ENCODE measurements at places on chromosomes 12 and 14.

DNA sequence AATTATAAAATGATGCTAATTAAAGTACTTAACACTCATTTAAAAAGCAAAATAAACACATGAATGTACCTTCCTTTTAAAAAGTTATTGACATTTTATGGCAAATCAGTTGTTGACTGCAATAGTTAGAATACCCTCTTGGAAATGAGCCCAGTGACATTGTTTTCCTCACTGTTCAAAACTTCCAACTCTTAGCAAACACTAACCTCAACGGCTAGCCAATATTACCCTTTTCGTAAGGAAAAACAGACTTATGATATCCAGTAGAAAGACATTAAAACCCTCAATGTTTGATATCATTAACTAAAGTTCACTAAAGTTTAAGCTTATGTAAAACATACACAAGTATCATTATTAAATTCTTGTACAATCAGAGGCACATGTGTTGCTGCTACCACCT, 83.6 kb downstream of the EPS8 start:
- DNase-seq, result no peak

- DNase-seq, result no peak
These were observed 130.8 kb downstream of the RTN1 start for GRCh38 chr14:59739794-59740193.

DNA sequence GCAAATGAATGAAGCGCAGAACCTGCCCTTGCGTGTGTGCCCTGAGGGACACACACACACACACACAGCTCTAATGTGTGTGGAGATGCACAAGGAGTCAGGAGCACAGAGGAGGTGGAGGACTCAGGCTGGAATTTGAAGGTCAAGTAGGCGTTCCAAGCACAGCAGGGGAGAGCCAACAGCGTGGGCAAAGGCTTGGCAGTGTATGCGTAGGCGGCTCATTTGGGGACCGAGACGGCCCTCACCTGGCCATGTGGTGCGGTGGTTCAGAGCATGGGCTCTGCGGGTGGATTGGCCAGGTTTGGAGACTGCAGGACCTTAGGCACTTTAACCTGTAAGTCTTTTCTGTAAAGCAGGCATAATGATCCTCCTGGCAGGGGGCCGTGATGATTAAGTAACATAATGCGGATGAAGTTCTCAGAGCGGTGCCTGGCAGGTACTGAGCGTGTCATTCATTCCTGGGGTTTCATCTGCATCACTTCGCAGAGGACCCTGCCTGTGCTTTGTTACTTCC, 69.5 kb upstream of the SLC24A4 start:
- no peak for DNase-seq

DNA sequence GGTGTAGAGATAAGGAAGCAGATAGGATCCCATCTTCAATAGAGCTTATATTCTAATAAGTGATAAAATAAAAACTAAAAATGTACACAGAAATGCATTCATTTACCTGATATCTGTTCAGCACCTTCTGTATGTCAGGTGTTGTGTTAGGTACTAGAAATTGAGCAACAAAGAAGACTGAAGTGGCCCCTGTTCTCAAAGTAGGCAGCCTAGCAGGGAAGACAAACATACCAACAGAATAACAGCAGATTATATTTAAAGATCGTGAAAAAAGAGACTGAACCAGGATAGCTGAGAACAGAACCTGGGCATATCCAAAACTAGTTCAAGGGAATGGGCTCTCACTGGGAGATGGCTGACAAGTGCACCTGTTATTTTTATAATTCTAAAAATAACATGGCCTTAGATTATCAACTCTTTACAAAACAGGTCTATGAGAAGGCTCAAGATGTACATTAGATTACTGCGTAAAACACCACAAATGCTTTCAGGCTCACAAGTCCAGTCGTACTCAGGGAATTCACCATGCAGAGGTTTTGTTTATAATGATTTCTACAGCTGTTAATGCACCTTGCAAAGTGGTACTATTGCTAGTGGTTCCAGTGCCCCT, 16.4 kb downstream of the ANO6 start:
- DNase-seq, result no peak

DNA sequence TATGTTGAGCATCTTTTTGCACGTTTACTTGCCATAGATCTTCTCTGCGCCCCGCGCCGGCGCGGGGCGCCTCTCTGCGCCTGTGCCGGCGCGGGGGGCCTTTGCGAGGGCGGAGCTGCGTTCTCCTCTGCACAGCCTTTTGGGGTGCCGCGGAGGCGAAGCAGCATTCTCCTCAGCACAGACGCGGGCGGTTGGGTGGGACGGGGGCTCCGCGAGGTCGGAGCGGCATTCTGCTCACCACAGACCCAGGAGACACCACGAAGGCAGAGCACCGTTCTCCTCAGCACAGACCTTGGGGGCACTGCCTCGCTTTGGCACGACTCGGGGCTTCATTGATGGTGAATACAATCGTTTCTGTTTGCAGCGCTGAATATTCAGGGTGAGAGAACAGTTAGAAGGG, 28.5 kb upstream of the ANHX start:
- no peak for DNase-seq

- DNase-seq, result no peak
These were observed 282.9 kb downstream of the DUSP6 start for GRCh38 chr12:89069431-89069830.

- no peak for DNase-seq
These were observed 30.4 kb downstream of the DLGAP5 start for GRCh38 chr14:55160989-55161388.

DNA sequence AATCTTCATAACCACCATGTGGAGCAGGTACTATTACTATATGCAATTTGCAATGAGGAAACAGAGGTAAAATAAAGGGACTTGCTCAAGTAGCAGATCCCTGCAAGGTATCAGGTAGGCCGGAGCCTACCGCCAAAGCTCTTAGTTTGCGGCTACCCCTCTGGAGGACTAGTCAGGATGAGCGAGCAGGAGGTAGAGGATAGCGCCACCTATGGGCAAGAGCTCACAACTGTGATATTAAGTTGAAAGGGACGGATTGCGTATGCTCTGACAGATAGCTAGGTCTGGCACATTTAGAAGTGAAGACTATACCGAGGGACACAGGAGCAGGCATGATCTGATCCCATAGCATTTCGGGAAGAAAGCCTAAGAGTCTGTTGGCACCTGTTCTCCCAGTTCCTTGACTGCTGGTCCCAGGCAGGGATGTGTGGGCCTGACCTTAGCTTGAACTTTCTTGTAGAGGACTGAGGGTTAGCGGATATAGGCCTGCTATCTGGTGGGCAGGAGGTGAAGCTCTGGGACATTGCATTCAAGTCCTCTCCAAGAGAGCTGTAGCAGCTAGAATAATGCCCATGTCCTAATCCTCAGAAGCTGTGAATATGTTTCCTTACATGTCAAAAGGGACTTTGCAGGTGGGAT, 48.0 kb downstream of the SLC17A8 start:
- DNase-seq, result no peak

DNA sequence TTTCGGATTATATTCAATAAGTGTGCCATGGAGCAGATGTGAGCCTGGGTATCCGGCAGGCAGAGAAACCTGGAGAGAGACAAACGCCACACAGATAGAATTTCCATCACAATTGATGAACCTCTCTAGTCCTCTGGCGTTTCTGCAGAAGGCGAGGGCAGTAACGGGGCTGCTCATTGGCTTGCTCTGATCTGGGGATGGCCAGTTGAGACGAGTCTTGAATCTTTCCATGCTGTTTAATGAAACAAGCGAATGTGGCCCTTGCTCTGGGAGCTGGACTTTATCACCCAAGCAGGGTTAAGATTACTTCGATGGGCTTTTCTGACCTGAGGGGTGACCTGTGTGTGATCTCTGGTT, 42.4 kb upstream of the CLMN start:
- DNase-seq, result no peak

DNA sequence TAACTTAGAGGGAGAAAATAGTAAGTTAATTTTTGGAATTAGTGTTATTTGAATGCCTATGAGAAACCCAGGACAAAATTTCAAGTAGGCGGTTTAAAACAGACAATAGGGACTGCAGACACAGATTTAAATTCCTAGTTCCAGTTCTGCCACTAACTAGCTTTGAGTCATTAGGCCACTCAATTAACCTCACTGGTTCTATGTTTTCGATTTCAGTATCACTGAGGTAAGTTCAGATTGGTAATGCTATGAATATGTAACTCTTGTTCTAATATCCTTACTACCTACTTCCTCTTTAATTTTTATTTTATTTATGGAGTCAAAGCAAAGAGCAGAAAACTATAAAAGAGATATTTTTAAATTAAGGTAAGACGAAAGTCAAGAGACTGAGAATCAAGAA, 52.6 kb downstream of the GALC start:
- DNase-seq, result no peak

DNA sequence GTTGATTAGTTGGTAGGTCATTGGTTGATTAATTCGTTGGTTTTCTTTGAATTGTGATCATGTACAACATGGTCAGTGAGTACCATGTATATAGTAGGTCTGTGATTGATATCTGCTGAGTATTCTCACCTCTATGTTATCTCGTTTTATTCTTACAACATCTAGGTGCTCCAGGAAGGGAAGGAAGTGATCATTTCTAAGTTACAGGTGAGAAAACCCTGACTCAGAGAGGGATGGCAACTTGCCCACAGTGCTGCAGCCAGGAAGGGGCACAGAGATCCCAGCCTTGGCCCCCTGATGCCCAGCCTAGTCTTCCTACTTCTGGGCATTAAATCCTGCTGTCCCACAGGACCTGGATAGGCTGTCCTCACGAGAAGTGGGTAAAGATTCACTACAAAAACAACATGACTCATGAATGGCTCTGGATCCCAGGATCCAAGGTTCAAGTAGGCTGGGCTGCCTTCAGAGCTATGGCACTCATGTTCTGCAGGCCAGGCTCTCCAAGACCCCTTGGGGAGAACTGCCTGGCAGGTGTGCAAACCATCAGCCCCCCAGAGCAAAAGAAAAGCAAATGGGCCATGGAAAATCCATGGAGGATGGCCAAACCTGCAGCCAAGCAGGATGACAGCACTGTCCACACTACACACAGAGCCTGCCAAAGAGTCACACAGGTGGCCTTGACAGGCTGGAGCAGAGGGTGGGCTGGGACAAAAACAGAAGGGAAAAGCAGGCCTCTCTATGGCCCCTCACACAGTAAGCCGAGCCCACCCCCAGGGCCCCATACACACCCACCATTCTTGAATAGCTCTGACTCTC, 146.2 kb downstream of the BCL11B start:
- DNase-seq, result no peak

DNA sequence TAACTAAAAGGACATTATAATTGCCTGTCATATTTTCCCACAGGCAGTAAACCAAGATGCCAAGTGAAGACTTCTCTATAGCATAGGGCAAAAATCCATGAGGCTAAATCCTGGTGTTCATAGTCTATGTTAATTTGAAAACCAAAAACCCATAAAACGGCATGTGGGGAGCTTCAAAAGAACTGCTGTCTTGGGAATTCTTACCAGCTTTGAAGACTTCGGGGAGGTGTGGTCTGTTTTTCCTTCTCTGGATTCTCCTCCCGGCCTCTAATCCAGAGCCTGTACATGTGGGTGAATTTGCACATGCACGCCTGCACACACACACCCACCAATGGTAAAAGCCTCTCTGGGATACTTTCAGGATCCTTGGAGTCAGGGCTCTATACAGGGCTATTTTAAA, 61.9 kb upstream of the IFNG-AS1 start:
- no peak for DNase-seq

- DNase-seq, result no peak
These were observed 57.3 kb downstream of the NTN4 start for GRCh38 chr12:95733141-95733825.

- DNase-seq, result no peak
These were observed 18.9 kb downstream of the PLEKHH1 start for GRCh38 chr14:67551940-67552339.

- no peak for DNase-seq
These were observed 97.7 kb downstream of the ETV6 start for GRCh38 chr12:11746940-11747716.

GRCh38 chr12:53376747-53377146, 3.2 kb upstream of the SP1 start:
- DNase-seq, result no peak

DNA sequence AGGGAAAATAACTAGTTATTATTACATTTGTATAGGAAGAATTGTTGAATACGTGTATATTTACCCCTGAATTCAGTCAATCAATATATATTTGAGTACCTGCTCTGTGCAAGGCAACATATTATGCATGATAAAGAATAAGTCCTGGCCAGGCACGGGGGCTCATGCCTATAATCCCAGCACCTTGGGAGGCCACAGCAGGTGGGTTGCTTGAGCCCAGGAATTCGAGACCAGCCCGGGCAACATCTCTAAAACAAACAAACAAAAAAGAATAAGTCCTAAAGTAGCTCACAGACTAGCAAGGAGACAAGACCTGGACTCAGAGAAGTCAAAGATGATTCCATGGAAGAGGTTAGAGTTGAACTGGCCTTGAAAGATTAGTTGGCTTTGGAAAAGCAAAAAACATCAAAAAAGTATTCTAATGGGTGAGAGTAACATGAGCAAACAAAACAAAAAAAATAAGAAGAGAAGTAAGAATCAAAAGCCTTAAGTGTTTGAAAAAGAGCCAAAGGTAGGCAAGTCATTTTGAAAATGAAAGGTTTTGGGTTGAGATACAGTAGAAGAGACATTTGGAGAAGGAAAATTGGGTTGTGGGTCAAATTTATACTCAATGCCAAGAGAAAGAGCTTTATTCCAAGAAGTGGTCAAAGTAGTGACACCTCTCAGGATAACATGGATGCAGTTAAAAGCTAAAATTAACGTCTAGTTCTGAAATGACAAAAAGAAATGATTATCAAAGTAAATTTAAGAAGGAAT, 115.2 kb upstream of the BCAT1 start:
- no peak for DNase-seq

GRCh38 chr12:122856999-122857671, 21.9 kb downstream of the HIP1R start:
- DNase-seq, result no peak

DNA sequence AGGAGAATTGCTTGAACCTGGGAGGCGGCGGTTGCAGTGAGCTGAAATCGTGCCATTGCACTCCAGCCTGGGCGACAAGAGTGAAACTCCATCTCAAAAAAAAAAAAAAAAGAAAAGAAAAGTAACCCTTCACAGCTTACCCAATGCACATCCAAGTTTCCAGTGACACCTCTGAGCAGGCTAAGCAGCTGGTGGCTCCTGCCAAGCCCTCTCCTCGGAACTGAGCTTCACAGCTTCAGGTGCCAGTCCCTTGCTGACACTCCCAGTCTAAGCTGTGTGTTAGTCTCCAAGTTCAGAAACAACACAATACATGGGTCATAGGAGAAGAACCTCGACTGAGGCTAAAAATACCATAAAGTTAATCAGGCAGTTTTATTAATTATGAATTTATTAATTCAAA, 7.9 kb downstream of the CD9 start:
- DNase-seq, result no peak

GRCh38 chr14:33689680-33690079, 261.2 kb downstream of the EGLN3 start:
- DNase-seq, result no peak
